RWPE1 (cell line): ENCODE measurements at places on chromosomes 7 and 10.
A peak's percentile ranks its signal among the peaks of the same experiment; 100 is the strongest.

DNA sequence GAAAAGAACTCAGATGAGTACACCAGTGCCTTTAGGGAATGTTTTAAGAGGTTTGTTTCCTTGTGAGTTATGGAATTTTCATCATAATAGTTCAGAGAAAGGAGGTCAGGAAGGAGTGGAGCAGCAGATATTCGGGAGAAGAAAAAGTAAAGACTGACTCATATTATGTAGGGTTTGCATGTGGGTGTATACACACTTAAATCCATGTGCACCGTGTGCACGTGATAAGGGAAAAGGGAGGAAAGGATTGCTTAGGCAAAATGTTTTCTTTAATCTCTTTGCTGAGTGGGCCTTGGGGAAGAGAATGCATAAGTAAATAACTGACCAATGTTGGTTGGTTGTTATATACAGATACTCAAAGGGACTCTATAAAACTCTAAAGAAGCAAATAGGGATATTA is 30.2 kb downstream of the PLCE1 start:
- no peak for DNase-seq

DNA sequence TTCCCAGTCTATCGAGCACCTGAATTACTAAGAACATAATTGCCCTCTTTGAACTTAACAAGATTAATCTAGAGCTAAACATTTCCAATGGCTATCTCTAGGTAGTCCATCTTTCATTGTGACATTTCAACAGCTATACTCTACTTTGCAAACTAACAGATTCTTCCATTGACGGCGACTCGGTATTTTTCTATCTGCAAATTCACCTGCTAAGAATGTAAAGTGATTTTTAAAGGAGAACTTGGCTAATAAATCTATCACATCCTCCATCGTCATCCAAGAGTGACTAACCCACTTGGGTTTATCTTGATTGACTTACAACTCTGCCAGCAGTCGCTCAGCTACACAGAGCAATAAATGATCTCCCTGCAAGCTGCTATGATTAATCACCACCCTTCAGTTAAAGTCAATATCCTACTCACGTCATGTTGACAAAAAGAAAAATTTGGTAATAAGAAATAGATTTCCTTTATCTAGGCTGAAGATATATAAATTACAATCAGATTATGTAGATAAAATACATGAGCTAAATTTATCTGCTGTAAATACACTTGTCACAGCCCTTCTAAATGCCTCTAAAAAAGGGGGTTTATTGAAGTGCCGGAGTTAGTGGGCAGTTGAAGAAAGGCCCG is 99.5 kb downstream of the SFMBT2 start:
- DNase-seq, result peak; percentile 89

GRCh38 chr10:14562218-14563075 is 212.2 kb downstream of the FAM107B start:
- no peak for DNase-seq

- no peak for DNase-seq
Measured at GRCh38 chr7:35695473-35695850, 527 bp upstream of the HERPUD2 start.

DNA sequence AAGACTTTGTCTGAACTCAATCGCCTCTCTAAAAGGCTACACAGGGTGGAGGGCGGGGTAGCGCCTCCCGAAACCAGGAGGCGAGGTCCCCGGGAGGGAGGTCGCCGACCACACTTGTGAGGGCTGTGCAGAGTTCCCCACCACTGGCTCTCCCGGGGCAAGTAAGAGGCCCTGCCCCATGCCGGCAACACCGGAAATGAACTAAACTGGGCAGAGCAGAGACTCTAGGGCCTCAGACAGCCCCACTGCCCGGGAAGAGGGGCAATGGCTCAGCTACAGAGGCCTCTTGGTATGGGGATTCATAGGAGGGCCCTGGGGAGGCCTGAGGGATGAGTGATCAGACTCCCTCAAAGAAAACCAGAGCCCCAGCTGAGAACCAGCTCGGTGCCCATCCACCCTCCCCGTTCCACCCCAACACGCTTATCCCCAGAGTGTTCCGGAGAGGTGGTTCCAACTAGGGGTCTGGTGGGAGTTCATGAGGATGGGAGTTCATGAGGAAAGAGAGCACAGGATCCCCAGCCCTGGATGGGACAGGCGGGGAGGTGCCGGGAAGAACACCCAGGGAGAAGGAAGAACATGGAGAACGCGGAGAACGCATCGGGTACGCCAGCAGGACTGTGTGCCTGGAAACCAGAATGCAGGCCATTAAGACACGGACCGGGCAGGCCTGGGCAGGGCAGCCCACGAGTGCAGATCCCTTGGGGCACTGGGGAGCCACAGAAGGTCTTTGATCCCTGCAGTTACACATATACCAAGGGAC is 89.4 kb upstream of the MYL10 start:
- no peak for DNase-seq

- no peak for DNase-seq
Measured at GRCh38 chr10:94052866-94053791, 59.4 kb downstream of the PLCE1 start.

DNA sequence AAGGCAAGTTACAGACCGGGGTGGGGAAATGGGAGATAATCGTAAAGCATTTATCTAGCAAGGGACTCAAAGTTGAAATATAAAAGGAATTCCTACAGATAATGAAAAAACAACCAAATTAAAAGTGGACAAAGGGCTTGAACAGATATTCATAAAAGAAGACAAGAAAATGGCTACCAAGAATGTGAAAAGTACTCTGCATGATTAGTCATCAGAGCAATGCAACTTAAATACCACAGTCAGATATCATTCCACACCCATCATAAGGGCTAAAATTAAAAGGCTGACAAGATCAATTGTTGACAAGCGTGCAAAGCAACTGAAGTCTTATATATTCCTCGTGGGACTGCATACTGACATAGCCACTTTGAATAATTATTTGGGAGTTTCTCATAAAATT is 124.6 kb upstream of the RSU1 start:
- no peak for DNase-seq

DNA sequence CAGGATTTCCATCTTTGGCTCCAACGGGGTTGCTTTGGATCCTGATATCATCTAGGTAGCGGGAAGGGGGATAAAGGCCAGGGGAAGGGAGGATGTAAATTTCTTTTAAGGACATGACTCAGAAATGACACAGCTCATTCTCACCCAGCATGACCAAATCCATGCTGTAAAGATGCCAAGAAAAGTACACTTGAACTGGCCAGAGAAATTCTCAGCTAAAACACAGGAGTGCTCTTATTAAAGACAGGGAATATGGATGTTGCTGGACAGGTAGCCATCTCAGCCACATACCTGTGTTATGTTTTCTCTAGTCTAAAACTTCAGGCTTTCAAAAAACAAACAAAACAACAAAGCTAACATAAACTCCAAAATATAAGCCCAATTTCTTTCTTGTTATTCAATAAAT is 68.3 kb downstream of the NAMPT start:
- DNase-seq, result peak; percentile 95

DNA sequence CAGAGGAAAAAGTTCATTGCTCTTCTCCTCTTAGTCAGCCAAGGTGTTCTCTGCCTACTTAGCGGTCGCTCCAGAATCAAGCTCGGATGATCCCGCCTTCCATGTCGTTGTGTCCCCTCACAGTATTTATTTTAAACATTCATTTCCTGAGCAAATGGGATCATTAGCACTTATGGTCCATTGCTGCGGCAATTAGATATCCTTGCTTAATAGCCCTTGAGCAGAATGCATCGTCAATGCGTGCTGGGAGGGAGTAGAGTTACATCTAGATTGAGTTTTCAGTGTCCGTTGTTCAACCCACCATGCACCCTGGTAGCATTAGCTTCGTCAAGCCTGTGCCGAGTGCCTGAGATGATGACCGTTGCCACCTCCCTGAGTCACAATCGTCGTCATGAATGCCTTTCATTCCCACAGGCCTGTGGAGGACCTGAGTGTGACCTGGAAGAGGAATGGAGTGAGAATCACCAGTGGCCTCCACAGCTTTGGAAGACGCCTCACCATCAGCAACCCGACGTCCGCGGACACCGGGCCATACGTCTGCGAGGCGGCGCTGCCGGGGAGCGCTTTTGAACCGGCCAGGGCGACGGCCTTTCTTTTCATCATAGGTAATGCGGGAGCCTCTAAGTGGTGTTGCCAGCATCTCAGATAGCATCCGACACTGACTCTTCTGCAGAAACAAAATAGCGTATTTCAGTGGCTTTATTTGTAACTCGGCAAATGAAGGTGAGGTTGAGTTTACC is 650.4 kb downstream of the SDK1 start:
- DNase-seq, result no peak

DNA sequence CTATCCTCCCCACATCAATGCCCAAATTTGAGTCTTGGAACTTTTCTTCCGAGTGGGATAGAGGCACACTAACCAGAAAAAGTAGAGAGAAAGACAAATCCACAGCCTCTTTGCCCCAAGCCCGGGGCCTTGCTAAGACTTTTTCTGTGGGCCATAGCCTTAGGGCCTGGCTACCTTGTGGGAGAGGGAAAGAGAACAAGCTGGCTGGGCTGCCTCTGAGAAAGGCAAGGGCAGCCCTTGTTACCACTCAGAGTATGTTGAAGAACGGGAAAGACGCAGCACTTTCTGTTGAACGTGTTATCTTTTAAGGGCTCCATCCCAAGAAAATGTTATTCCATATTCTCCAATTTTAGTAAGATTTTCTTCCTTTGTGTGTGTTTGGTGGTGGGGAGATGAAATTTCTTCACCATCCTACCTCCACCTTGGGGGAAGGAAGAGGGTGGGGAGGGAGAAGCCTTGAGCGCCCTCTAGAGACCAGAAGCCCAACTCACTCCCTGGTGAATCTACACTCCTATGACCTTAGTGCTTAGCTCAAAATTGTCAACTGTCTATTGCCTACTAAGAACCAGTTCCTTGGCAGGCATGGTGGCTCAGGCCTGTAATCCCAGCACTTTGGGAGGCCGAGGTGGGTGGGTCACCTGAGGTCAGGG is 3.9 kb upstream of the NRF1 start:
- DNase-seq, result peak; percentile 31

DNA sequence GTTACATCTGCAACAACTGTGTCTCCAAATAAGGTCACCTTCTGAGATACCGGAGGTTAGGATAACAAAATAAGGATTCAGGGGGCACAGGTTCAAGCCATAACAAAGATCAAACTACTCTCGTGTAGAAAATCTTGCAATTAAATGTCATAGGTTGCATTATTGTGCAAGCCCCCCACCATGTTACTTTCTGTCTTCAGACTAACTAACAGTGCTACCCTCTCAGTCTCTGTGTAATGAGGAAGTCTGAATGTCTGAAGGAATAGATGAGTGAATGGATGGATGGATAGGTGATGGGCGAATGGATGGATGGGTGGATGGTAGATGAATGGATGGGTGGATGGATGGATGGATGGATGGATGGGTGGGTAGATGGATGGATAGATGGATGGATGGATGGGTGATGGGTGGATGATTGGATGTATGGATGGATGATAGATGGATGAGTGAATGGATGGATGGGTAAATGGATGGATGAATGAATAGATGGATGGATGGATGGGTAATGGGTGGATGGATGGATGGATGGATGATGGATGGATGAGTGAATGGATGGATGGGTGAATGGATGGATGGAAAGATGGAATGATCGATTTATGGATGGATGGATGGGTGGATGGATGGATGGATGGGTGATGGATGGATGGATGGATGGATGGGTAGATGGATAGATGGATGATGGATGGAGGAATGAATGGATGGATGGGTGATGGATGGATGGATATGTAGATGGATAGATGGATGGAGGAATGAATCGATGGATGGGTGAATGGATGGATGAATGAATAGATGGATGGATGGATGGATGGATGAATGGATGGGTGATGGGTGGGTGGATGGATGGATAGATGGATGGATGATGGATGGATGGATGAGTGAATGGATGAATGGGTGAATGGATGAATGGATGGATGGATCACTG is 557.3 kb upstream of the FOXK1 start:
- DNase-seq, result no peak

- no peak for DNase-seq
Measured at GRCh38 chr10:5434017-5434753, 21.8 kb downstream of the NET1 start.

GRCh38 chr10:87503886-87504285 is 807 bp upstream of the MINPP1 start:
- no peak for DNase-seq

- no peak for DNase-seq
Measured at GRCh38 chr10:34438741-34439140, 376.4 kb downstream of the PARD3 start.

- no peak for DNase-seq
Measured at GRCh38 chr7:151296202-151296992, 45.2 kb upstream of the NUB1 start.

DNA sequence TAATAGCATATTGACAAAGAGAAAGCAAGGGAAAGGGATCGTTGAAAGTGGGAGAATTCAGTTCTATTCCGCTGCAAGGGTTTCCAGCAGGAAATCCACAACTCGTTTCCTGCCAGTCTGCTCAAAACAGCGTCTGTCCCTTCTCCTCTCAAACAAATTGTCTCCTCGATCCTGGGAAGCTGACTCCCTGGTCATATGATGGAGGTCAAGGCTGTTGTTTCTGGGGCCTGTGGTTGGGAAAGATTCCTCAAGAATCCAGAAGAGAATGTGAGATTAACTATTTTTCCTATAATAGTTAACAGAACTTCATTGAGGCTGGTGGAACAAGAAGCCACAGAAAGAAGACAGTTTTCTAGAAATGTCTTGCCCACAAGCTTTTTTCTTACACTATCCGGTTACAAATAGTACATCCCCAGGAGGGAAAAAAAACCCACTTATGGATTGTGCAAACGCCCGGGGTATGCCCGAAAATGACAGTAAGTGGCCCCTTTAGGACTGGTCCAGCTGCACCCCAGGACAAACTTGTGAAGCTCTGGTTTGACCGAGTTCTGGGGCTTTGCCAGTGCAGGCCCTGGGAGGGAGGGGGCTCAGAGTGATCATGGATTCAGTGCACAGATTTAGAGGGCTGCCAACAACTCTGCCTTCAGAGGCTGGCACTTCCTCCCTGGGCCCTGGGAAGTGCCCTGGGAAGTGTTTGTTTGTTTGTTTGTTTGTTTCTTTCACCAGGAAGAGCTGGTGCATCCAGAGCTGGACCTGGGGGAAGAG is 49.4 kb upstream of the CTBP2 start:
- DNase-seq, result no peak

DNA sequence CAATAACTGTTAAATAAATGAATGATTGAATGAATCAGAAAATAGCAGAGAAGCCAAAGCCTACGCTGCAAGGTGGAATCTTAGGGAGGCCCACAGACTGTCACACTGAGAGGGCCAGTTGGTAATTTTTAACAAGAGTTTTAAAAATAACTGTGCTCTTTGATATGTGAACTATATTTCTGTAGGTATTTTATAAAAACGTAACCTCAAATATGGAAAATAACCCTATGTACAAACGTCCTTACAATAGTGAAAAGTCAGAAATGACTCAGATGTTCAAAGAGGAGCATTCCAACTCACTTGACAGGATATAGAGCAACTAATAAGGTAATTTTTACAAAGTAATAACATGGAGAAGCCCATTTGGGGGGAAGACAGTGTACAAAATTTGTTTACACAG is 18.9 kb upstream of the TMEM273 start:
- DNase-seq, result no peak
